Stimulated activated CD8-positive, alpha-beta memory T cell treated with anti-CD3 and anti-CD28 coated beads, Interleukin-4, amount 100 ng/mL, for 24 hours (primary cell): ENCODE measurements at places on chromosomes 6 and 20.

DNA sequence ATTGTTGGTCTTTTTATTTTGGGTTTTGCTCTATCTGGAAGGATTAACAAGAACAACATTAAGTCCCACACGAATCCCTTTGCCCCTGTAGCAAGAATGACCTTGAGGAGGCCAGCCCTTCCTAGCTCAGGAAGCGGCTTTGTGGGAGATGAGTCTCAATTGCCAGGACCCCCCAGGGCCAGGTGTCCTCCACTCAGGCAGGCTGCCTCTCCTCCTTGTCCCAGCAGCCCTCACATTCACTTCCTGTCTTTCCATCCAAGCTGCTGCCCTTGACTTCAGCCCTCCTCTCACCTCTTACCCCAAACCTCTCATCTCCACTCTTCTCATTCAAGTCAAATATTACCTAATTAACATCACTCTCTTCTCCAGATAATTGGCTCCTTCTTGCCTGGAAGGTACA, 22.6 kb upstream of the SYNDIG1 start:
- no peak for DNase-seq

- DNase-seq: no peak
Measured at GRCh38 chr6:31114541-31114878, at the start of gene PSORS1C1. Gene PSORS1C1, plus strand, starts transcription at chr6:31114800. Its CDS starts 14,833 bp downstream, at chr6:31129633.

DNA sequence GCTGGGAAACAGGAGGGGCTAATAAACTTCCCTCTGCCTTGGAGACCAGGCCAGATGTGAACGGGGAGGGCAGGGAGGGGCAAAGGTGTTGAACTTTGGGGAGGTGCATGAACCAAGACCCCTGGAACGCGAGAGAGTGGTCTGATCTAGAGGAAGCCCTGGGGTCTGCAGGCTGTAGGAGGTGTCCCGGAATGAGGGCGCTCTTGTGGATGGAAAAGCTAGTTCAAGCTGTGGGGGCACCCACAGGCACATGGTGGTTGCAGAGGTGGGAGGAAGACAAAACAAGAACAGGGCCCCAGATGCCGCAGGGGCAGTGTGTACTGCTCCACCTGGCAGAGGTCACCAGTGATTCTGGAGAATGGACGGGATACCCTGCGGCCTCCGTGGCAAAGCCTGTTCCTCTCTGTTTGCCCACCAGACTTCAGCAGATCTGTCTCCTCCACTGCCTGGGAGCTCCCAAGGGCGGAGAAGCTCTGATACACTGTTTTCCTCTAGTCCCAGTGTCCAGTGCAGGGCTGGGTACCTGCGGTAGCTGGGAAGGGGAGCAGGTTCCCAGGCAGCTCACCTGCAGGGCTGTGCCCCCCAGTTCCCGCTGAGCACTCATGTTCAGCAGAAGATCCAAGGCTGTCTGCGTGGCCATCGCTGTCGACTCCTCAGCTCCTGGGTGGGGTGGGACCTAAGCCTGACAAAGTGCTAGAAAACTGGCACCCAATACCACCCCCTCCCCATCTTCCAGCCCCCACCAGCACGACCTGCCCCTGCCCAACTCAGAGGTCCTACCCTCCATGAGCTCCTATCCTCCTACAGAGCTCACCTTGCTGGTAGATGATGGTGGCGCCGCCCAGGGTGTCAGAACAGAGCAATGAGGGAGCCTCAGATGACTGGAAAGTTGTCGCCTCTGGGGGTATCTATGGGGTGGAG, 14.7 kb downstream of the ZNF335 start:
- no peak for DNase-seq

- no peak for DNase-seq
Measured at GRCh38 chr20:57435105-57435497, 43.9 kb downstream of the RBM38 start.

GRCh38 chr20:51184289-51184688, 161.4 kb upstream of the KCNG1 start:
- DNase-seq: no peak

- DNase-seq: no peak
Measured at GRCh38 chr6:166636934-166637333, 9.9 kb upstream of the RPS6KA2 start.

DNA sequence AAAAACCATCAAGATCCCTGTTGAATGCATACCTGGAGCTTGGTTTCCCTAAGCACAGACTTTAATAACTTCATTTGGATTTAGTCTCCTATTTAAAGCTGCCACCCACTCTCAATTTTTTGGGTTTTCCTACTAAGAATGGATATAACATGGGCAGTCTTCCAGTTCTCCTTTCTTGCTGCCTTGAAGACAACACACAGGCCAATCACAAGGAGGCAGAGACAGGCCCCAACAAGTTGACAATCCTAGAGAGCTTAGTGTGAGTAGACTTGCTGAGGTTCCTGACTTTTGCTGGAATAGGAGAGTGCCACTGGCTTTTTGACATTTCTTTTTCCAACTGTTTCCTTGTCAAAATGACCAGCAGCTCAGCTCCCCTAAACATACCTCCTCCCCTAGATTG, 112.3 kb upstream of the ESR1 start:
- no peak for DNase-seq

GRCh38 chr20:18585134-18585533, 2.7 kb upstream of the DTD1 start:
- DNase-seq: no peak

DNA sequence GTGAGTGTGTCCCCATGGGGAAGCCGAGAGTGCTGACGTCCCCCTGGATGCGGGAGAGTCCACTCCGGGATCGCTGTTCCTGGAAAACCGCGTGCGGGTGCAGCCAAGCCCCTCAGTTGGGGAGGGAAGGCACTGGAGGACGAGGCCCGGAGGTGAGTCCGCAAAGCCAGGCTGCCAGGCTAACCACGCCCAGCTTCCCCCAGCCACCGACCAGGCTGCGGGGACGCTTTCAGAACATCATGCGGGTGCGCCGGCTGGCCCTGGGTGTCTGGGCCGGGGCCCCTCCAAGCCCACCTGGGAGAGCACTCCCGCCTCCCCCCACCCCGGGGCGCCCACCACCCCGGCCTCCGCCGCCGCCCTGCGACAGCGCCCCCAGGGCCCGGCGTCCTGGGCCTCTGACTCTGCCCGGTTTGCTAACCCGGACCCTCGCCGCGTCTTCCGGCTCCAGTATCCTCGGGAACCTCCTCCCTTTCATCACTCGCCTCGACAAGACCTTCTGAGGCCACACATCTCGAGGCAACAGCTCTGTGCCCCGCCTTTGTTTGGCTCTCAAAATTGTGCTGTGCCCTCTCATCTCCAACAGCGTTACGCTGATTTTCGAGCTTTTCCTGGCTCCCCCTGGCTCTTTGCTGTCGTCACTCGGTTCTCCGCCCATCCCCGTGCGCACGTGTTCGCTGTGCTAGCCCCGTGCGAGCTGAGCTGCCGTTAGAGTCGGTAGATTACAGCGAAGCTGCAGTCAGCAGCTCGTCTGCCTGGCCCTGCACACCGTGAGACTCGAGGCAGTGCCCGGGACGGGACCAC, 47.1 kb upstream of the ENTPD6 start:
- peak; percentile 44 for DNase-seq

DNA sequence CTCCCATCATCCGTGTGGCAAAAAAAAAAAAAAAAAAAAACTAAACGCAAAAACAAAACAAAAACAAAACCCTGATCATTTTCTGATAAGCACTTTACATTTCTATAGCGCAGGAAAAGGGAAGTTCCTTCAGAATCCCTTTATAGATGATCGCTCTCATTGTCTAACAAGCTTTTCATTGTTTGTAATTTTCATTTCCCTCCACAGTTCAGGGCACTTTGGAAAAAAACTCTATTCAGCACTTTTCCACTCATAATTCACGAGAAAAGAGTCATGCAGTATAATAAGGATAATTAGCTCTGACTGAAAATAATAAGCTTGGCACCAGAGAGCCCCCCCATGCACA, 89.4 kb upstream of the ATXN1 start:
- DNase-seq: no peak

- DNase-seq: no peak
Measured at GRCh38 chr20:47352332-47353238, 3.9 kb downstream of the ZMYND8 start.

DNA sequence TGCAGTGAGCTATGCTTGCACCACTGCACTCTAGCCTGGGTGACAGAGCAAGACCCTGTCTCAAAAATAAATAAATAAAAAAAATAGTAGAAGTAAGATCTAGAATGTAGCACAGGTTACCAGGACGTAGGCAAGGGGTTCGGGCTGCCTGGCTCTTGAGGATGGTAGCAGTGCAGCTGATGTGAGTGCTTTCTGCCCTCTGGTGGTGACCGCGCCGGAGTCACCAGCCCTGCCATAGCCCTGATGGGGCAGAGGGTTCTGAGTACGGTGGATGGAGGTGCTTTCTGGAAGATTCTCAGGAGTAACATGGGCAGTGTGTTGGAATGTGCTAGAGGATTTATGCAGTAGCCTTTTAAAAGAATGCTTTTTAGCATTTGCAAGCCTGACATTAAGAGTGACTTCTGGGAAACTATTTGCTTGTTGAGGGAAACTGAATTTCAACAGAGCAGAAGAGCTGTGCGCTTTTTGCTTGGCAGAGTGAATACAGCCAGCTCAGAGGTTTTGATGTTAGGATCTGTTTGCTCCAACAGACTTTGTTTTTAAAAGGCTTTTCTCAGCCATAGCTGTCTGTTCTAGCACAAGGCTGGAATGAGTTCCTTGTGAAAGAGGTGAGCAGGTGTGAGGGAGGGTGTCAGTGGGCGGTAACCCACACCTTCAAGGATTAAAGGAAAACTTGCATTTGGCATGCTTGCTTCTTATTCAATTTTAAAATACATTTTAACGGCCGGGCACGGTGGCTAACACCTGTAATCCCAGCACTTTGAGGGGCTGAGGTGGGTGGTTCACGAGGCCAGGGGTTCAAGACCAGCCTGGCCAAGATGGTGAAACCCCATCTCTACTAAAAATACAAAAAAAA, 65.9 kb downstream of the PTPN1 start:
- peak; percentile 53 for DNase-seq

- no peak for DNase-seq
Measured at GRCh38 chr6:88761237-88762031, 202.0 kb downstream of the RNGTT start.

DNA sequence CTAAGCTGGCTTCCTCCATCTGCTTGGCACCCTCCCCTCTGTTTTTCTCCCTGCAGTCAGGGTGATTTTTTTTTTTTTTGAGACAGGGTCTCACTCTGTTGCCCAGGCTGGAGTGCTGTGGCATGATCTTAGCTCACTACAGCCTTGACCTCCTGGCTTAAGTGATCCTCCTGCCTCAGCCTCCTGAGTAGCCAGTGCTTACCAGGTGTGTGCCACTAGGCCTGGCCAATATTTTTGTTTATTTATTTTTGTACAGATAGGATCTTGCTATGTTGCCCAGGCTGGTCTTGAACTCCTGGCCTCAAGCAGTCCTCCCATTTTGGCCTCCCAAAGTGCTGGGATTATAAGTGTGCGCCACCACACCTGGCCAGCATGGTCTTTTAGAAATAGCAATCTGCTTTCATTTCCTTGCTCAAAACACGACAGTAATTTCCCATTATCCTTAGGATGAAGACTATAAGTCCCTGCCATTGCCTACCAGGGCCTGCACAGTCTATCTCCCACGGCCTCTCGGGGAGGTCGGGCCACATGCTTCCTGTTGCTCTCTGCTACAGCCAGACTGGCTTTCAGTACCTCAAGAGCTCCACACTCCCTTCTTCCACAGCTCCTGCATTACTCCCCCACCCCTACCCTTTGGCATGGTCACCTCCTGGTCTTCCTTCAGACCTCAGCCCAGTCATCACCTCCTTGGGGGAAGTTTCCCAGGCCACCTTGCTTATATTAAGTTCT, 11.1 kb upstream of the CD164 start:
- DNase-seq: no peak

DNA sequence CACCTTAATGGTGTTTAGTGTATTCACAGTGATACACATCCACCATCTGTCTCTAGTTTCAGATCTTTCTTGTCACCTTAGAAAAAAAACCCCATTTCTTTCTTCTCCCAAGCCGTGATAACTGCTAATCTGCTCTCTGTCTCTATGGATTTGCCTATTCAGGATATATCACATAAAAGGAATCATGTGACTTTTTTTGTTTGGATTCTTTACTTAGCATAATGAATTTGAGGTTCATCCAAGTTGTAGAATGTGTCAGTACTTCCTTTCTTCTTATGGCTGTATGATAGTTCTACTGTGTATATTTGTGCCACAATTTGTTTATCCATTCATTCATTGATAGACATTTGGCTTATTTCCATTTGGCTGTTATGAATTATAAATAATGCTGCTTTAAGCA, 57.1 kb downstream of the ITCH start:
- DNase-seq: no peak

GRCh38 chr20:33606118-33606771, 55.9 kb upstream of the C20orf144 start:
- no peak for DNase-seq

GRCh38 chr6:42572523-42572922, 8.7 kb downstream of the UBR2 start:
- DNase-seq: no peak

GRCh38 chr20:8901237-8902025, 167.5 kb upstream of the PLCB4 start:
- no peak for DNase-seq

DNA sequence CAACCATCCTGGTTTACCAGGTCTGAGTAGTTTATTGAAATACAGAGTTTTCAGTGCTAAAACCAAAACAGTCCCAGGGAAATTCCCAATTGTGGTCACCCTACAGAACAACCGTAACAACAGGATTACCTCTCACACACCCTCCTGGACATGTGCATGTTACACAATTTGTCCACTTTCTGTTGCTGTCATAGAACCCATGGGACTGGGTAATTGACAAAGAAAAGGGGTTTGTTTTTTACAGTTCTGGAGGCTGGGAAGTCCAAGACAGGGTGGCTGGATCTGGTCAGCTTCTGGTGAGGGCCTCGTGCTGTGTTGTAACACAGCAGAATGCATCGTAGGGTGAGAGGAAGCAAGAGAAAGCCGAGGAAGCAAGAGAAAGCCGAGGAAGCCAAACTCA, 9.1 kb upstream of the ADA start:
- no peak for DNase-seq

- DNase-seq: no peak
Measured at GRCh38 chr20:51553897-51554486, 11.5 kb upstream of the NFATC2 start.

GRCh38 chr6:34248727-34249468, at the start of gene SMIM29:
Gene SMIM29, minus strand, starts transcription at chr6:34249006. Its CDS starts 1,215 bp downstream, at chr6:34247791.
- peak; percentile 96 for DNase-seq

DNA sequence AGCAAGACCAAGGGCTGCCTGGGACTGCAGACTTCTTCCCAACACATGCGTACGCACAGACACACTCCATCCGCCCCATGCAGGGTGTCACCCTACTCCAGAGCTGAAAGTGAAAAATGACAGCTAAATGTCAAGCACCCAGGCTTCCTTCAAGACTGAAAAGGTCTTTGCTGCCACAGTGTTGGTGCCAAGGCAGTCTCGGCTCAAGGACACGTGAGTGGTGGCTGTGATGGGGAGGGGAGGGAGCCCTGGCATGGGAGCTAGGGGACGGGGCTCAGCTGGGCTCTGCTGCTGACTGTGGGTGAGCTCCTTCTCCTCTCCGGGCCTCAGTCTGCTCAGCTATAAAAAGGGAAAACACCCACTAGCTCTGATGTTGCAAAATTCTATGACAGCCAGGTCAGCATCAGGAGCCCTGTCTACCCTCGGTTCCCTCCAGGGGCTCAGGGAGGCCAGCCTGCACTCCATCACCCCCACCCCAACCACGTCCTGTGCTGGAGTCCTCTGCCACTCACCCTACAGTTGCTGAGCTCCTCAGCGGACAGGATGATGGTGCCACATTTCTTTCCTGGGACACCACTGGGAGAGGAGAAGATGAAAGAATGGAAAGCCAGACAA, 47.6 kb downstream of the CPNE5 start:
- DNase-seq: no peak

- DNase-seq: no peak
Measured at GRCh38 chr6:23073821-23074220, 504.5 kb downstream of the HDGFL1 start.

- DNase-seq: no peak
Measured at GRCh38 chr6:18343741-18344140, 43.4 kb upstream of the RNF144B start.

- DNase-seq: no peak
Measured at GRCh38 chr6:13998356-13998755, 73.6 kb downstream of the RNF182 start.
